ENCODE measurements at places on chromosomes 5 and 9.

GRCh38 chr5:81400375-81400774 is 6.4 kb upstream of the ACOT12 start:
- no peak for DNase-seq

- no peak for DNase-seq
These were observed 132.0 kb upstream of the FAM120A start for GRCh38 chr9:93319301-93319991.

- no peak for DNase-seq
These were observed 47.0 kb downstream of the KCNV2 start for GRCh38 chr9:2764353-2764752.

GRCh38 chr5:50856401-50857119 is 190.1 kb downstream of the PARP8 start:
- DNase-seq: no peak

DNA sequence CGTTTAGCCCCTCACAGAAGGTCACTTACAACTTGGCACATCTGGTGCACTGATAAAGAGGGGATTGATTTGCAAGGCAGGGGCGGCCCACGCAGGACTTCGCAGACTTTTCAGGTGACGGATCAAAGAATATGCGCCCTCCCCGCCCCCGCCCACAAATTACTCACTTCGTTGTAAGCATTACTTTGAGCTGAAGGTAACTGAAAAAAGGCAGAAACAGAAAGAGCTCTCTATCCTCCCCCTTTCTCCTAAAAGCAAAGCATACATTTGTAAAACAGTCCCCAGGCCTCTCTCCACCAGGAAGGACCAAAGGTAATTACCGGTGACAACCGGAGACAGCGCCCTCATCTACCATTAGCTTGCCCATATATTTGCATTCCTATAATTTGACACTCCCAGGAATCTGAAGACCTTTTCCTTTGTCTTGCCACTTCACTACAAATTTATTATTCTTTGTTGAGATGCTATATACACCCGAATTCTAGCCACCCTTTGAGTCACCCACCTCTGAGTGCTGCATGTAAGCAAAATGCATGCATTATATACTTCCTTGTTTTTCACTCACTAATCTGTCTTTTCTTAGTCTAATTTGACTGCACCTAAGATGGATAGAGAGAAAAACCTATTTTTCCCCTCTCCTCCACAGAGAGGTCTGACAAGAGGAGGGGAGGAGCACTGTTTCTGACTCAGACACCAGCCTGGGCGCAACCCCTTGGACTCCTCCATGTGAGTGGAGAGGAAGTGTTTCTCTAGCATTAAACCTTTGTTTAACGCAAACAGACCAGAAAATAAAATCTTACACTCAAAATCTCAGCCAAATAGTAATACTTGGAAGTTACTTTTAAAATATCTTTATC is 74.7 kb upstream of the SPIN1 start:
- no peak for DNase-seq

DNA sequence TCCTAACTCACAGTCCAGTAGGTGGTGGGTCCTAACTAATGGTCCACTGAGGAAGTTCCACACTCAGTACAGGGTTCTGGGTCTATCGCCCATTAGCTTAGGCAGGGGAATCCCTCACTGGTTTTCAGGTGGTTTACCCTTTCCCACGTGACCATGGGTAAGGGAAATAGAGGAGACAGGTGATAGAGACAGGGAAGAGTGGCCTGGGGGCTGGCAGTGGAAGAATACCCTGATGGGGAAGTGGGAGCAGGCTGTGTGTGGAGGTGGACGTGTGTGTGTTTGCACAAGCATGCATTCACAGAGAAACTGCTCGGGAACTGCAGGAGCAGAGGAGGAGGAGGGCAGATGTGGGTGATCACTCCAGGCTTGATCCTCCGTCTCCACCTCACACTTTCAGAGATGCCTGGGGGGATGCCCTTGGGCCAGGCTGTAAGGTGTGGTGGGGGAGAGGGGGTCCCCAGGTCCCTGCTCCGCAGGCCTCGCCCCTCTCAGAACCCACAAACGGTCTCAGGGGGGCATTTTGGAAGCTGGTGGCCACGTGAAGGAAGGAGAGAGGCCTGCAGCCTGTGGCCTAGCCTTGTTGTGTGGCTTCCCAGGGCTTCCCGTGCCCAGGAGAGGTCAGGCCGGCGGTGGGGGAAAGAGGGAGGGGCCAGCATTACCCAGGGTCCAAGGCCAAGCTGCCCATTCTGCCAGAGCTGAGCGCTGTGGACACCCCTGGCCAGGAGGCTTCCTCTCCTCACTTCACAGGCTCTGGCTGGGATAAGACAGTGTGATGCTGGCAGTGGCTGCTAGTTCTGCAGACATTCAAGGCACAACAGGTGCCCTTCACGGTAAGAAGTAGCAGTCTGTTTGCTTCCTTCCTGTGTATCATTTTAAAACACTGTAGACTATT is 80.0 kb downstream of the OTULIN start:
- DNase-seq: no peak

DNA sequence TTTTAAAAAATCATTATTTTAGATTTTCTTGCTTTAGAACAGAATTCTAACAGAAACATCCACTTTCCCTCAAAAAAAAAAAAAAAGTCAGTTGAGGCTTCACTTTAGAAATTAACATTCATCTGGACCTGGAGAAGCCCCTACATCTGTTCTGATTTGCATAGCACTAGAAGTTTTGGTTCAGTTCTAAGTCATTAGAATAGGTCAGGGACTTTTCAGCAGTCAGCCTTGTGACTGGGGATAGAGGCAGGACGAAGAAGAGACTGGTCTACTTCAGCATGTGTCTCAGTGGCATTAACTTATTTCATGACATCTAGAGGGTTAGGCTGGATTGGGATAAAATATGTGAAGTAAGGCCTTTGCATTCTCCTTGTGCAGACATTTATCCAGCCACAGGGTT is 215.8 kb upstream of the DAB2 start:
- no peak for DNase-seq

DNA sequence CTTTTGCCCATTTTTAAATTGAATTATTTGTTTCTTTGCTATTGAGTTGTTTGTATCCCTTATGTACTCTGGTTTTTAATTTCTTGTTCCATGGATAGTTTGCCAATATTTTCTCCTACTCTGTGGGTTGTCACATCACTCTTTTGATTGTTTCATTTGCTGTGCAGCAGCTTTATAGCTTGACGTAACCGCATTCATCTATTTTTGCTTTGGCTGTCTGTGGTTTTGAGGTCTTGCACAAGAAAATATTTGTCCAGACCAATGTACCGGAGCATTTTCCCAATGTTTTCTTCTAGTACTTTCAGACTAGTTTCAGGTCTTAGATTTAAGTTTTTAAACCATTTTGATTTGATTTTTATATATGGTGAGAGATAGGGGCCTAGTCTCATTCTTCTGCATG is 36.2 kb upstream of the ZNF366 start:
- DNase-seq: no peak
